Kidney tubule cell (primary cell): ENCODE measurements at places on chromosomes 11 and 22.

DNA sequence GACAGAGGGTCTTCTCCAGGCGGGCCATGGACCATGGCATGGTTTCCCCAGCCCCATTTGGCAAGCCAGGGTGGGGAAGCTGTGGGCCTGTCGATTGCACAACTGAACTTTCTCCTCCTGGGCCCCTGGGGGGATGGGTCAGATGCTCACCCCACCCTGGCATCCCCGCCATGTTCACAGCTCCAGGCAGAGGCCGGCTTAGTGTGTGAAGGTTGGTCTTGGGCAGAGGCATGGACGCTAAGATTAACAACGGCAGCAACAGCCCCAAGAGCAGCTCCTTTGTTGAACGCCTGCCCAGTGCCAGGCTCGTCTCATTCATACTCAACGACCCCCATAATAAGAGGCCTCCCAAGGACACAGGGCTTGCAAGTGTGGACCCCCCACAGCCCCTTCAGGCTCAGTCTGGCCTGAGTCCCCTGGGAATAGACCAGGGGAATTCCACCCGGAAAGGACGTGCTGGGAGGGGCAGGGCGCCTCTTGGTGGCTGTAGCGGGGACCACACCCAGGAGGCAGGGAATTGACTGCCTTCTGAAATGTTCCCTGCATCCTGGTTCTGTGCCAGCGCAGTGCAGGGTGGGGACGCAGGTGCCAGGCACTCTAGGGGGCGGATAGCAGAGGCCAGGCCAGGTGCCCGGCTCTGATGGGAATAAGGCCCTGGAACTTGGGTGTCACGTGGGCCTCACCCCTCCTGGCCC is 8.3 kb downstream of the TSPO start:
- DNase-seq = no peak

GRCh38 chr11:46696212-46696558 is 4.2 kb downstream of the ARHGAP1 start:
- no peak for DNase-seq

- DNase-seq = no peak
These were observed 72.8 kb upstream of the PICALM start for GRCh38 chr11:86141727-86142126.

- DNase-seq = no peak
These were observed 28.5 kb downstream of the ARHGAP1 start for GRCh38 chr11:46671958-46672315.

DNA sequence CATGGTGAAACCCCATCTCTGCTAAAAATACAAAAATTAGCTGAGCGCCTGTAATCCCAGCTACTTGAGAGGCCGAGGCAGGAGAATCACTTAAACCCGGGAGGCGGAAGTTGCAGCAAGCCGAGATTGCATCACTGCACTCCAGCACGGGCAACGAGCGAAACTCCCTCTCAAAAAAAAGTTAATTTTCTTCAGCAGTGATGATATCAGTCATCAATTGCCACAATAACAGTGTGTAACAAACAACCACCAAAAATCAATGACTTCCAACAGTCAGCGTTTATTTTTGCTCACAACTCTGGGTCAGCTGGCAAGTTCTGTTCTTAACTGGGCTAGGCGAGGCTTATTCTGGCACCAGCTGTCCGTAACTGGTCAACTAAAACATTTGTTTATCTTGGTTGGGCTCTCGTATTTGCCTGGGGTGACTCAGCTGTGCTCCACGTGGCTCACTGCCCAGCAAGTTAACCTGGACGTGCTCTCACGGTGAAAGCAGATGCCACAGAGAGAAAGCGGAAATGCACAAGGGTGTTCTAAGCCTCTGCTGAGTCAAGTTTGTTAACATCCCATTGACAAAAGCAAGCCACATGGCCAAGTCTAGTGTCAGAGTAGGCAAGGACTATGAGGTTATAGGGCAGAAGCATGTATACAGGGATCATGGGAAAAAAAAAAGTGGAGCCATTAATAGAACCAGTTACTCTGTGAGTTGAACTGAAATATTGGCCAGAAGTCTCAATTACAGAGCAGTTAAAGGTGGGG is 52.1 kb downstream of the LHFPL7 start:
- DNase-seq = peak; percentile 99

DNA sequence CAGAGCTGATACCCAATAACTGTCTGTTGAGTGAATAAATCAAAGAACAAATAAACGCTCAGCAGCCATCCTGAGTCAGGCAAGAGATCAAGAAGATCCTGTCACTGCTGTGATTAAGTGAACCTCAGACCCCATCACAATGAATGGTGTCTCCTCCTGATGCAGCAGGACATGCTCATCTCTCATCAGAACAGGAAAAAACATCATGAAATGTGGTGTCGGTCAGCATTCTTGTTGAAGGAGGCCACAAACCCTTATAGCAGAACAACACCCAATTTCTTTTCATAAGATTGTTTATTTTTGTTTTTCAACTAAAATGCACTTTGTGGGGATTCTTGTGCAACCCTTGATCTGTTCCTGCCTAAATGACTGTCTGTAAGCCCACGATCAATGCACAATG is 60.3 kb downstream of the SYTL2 start:
- no peak for DNase-seq
